ENCODE measurements at places on chromosomes 11 and 22.

DNA sequence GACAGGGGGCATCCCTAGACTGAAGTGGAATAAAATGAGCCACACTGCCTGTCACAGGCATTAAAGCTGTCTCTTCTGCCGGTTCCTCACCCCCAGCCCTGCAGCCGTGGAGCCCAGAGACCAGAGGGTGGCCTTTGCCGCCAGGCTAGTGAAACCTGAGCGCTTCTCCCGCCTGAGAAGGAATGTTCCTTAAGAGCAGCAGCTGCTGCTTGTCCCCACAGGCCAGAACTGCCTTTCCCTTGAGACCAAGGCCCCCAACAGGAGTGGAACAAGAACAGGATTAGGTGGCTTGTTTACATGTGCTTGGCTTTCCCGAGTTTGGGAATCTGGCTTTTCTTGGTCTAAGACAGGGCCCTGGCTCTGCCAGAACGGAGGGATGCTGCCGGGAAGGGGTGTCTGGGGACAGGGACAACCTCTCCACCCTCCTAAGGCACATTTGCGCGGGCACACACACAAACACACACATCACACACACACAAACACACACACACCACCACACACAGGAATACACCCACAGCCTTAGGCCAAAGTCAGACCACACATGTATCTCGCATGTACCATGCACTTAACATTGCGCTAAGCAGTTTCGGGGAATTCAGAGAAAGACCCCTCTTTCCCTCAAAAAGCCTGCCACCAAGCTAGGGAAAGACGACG, 91.8 kb downstream of the FEZ1 start:
- peaks cover 57% of the 10 kb centered on the region for H3K27me3 ChIP-seq
- DNase-seq, result no peak
- no peaks in the 10 kb centered on the region for H3K36me3 ChIP-seq
- no peak overlapping the region for H3K4me3 ChIP-seq
- no peak overlapping the region for H3K27ac ChIP-seq

- H3K27me3 ChIP-seq, result peaks cover 5% of the 10 kb centered on the region
- no peak overlapping the region for H3K27ac ChIP-seq
- no peak overlapping the region for H3K4me3 ChIP-seq
- DNase-seq, result no peak
- no peaks in the 10 kb centered on the region for H3K4me1 ChIP-seq
Measured at GRCh38 chr11:93216511-93217101, 18.8 kb upstream of the SLC36A4 start.

DNA sequence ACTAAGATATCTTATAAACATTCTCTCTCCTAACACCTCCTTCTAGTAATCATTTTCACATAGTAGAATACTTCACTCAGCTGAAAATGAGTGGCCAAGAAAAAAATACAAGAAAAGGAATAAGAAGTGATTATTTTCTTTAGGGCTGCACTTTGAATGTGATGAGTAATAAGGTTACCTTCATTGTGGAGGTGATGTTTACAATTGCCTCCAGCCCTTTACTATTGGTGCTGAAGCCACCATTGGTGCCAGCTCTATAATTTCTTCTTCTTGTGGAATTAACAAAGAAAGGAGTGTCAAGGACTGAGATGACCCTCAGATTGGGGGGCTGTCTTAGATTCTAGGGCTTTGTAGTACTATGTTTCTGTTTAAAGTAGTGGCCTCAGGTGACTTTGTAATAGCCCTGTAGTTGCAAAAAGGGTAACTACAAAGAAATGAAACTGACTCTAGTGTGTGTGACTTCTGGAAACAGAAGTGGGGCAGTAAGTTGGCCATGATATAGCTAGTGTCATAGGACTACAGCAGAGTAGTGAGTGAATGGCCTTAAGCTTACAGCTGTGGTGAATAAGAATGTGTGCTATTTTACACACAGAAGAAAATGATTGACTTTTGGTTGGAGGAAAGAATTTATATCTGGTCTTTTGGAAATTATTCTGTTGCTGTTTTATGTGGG, 287.2 kb downstream of the TMEM135 start:
- peaks cover 23% of the 10 kb centered on the region for H3K36me3 ChIP-seq
- DNase-seq, result no peak
- no peaks in the 10 kb centered on the region for H3K4me1 ChIP-seq
- H3K4me3 ChIP-seq, result no peak overlapping the region
- no peaks in the 10 kb centered on the region for H3K27me3 ChIP-seq

- H3K4me1 ChIP-seq, result peaks cover 9% of the 10 kb centered on the region
- no peaks in the 10 kb centered on the region for H3K27me3 ChIP-seq
- H3K27ac ChIP-seq, result no peak overlapping the region
- no peak overlapping the region for H3K4me3 ChIP-seq
- no peak for DNase-seq
- peaks cover 27% of the 10 kb centered on the region for H3K36me3 ChIP-seq
Measured at GRCh38 chr22:29660021-29660420, 56.6 kb downstream of the NF2 start.

DNA sequence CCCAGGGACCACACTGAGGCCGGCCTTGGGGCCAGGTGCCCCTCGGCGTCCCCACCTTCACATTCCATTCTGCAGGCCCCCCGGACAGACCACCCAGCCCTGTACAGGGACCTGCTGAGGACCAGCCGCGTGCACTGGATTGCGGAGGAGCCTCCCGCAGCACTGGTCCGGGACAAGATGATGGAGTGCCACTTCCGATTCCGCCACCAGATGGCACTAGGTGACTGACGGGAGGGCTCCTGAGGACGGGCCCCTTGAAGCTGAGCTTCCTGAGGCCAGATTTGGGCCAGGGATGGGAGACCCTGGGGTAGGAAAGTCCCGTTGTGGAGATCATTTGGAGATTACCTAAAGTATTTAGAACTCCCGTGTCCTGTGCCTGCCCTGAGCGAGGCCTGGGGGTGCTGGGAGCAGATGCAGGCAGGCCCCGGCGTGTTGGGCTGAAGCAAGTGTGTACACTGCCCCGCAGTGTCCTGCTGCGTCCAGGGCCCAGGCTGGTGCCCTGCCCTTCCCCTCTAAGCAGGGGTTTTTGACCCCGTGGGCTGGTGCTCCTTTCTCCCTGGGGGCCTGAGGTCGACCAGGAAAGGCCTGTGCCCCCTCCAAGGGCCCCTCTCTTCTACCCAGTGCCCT, 20.0 kb downstream of the TRMU start:
- H3K27me3 ChIP-seq, result no peaks in the 10 kb centered on the region
- H3K27ac ChIP-seq, result peak overlapping the region; percentile 96
- peaks cover 18% of the 10 kb centered on the region for H3K36me3 ChIP-seq
- no peak overlapping the region for H3K4me3 ChIP-seq
- peaks cover 11% of the 10 kb centered on the region for H3K4me1 ChIP-seq

DNA sequence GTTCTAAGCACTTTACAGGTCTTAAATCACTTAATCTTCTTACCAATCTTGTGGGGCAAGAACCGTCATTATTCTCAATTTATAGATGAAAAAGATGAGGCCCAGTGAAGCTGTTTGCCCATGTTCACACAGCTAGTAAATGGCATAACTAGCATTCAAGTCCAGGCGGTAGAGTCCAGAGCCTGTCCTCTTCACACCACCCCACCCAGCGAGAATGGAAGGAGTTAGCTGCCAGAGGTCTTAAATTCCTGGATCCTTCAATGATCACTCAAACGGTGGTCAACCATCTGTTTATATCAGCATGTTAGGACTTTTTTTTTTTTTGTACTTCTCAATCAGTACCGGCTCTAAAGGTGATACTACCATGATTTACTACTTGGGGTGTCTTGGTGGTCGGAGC, 43.3 kb downstream of the PARVA start:
- no peaks in the 10 kb centered on the region for H3K36me3 ChIP-seq
- H3K4me1 ChIP-seq, result no peaks in the 10 kb centered on the region
- H3K27me3 ChIP-seq, result peaks cover 6% of the 10 kb centered on the region
- no peak overlapping the region for H3K27ac ChIP-seq
- DNase-seq, result no peak

GRCh38 chr11:95070471-95070870, 3.8 kb downstream of the SRSF8 start:
- H3K4me1 ChIP-seq, result peaks cover 27% of the 10 kb centered on the region
- DNase-seq, result no peak
- peak overlapping the region; percentile 17 for H3K4me3 ChIP-seq

GRCh38 chr11:102936864-102937509, 18.5 kb downstream of the MMP13 start:
- H3K36me3 ChIP-seq, result no peaks in the 10 kb centered on the region
- no peak overlapping the region for H3K27ac ChIP-seq
- peaks cover 8% of the 10 kb centered on the region for H3K27me3 ChIP-seq
- DNase-seq, result no peak
- H3K4me1 ChIP-seq, result no peaks in the 10 kb centered on the region

DNA sequence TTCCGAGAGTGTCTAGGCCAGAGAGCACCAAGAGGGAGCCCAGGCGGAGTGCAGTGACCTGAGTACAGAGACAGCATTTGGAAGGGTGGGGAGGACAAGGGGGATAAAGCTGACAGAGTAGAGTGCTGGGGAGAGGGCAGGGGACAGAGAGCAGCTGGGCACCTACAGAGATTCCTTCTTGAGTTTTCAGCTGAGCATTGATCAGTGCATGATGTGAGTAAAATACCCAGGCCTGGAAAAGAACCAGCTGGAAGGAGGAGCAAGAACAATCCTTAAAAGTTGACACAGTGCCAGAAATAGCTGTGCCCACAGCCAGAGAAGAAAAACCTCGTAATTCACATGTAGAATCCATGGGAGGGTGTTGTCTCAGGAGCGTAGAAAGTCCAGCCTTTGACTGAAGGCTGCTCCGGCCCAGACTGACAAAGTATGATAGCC, 33.9 kb upstream of the PANX2 start:
- no peak overlapping the region for H3K4me3 ChIP-seq
- no peak overlapping the region for H3K27ac ChIP-seq
- H3K36me3 ChIP-seq, result peaks cover 3% of the 10 kb centered on the region
- DNase-seq, result no peak
- H3K4me1 ChIP-seq, result no peaks in the 10 kb centered on the region
- peaks cover 18% of the 10 kb centered on the region for H3K27me3 ChIP-seq

DNA sequence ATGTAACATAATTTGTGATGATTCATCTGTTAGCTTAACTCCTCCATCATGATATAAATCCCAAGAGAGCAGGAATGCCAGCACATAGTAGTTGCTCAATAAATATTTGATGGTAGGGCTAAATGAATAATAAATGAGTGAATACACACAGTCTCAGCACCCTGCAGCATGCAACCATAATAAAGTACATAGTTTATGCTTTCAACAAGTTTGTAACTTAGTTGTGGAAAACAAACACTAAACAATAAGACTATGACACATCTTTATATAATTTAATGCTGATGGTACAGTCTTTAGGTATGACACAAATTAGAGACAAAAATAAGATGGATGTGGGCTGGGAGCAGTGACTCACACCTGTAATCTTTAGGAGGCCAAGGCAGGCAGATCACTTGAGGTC, 3.8 kb downstream of the ALKBH8 start:
- DNase-seq, result no peak
- peaks cover 11% of the 10 kb centered on the region for H3K36me3 ChIP-seq
- no peak overlapping the region for H3K4me3 ChIP-seq
- peaks cover 44% of the 10 kb centered on the region for H3K4me1 ChIP-seq

GRCh38 chr11:128359515-128359914, 227.8 kb downstream of the ETS1 start:
- H3K36me3 ChIP-seq, result no peaks in the 10 kb centered on the region
- no peak overlapping the region for H3K27ac ChIP-seq
- DNase-seq, result no peak
- H3K4me1 ChIP-seq, result peaks cover 20% of the 10 kb centered on the region
- H3K27me3 ChIP-seq, result no peaks in the 10 kb centered on the region
- H3K4me3 ChIP-seq, result no peak overlapping the region

- peaks cover 55% of the 10 kb centered on the region for H3K27me3 ChIP-seq
- peaks cover 9% of the 10 kb centered on the region for H3K4me1 ChIP-seq
- H3K4me3 ChIP-seq, result no peak overlapping the region
- DNase-seq, result no peak
- no peaks in the 10 kb centered on the region for H3K36me3 ChIP-seq
- H3K27ac ChIP-seq, result no peak overlapping the region
Measured at GRCh38 chr22:37386441-37386840, 40.8 kb downstream of the ELFN2 start.

GRCh38 chr22:23391022-23391421, 189.1 kb downstream of the IGLL1 start:
- peaks cover 1% of the 10 kb centered on the region for H3K27me3 ChIP-seq
- no peak overlapping the region for H3K27ac ChIP-seq
- no peak overlapping the region for H3K4me3 ChIP-seq
- peaks cover under 1% of the 10 kb centered on the region for H3K4me1 ChIP-seq
- no peaks in the 10 kb centered on the region for H3K36me3 ChIP-seq
- DNase-seq, result no peak

- no peak overlapping the region for H3K4me3 ChIP-seq
- H3K4me1 ChIP-seq, result peaks cover 31% of the 10 kb centered on the region
- no peaks in the 10 kb centered on the region for H3K27me3 ChIP-seq
- no peak overlapping the region for H3K27ac ChIP-seq
- peaks cover 9% of the 10 kb centered on the region for H3K36me3 ChIP-seq
Measured at GRCh38 chr11:72072348-72072747, 8.0 kb downstream of the NUMA1 start.

GRCh38 chr11:130181295-130182272, 22.0 kb downstream of the ST14 start:
- no peaks in the 10 kb centered on the region for H3K27me3 ChIP-seq
- H3K4me3 ChIP-seq, result no peak overlapping the region
- peak; percentile 53 for DNase-seq
- H3K4me1 ChIP-seq, result peaks cover 41% of the 10 kb centered on the region
- H3K27ac ChIP-seq, result peak overlapping the region; percentile 49

GRCh38 chr11:16973338-16973964, 40.8 kb downstream of the PLEKHA7 start:
- peaks cover 9% of the 10 kb centered on the region for H3K27me3 ChIP-seq
- no peaks in the 10 kb centered on the region for H3K4me1 ChIP-seq
- H3K4me3 ChIP-seq, result no peak overlapping the region
- no peak for DNase-seq
- no peak overlapping the region for H3K27ac ChIP-seq

GRCh38 chr11:128153697-128154048, 433.7 kb downstream of the ETS1 start:
- no peaks in the 10 kb centered on the region for H3K36me3 ChIP-seq
- H3K4me3 ChIP-seq, result no peak overlapping the region
- no peaks in the 10 kb centered on the region for H3K4me1 ChIP-seq
- H3K27ac ChIP-seq, result no peak overlapping the region
- peaks cover 4% of the 10 kb centered on the region for H3K27me3 ChIP-seq

GRCh38 chr11:1603629-1604028, 4.6 kb downstream of the KRTAP5-3 start:
- no peak overlapping the region for H3K27ac ChIP-seq
- DNase-seq, result no peak
- peaks cover 4% of the 10 kb centered on the region for H3K4me1 ChIP-seq

DNA sequence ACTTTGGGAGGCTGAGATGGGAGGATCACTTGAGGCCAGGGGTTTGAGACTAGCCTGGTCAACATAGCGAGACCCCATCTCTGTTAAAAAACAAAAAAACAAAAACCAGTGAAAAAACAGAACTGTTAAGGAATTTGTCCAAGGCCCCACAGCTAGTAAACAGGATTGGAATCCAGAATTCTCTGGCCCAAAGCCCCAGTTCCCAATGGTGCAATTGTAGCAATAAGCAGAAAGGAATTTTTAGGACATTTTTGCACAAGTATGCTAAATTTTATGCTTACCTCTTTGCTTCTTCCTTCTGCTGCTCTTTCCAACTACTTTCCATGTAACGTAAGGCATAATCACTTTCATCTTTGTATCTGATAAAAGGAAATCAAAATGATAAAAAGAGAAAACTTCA, 11.6 kb downstream of the MISFA start:
- H3K27me3 ChIP-seq, result no peaks in the 10 kb centered on the region
- no peak overlapping the region for H3K4me3 ChIP-seq
- no peak for DNase-seq
- peaks cover 10% of the 10 kb centered on the region for H3K36me3 ChIP-seq
